ENCODE measurements at places on chromosomes 3 and 15.
A peak's percentile ranks its signal among the peaks of the same experiment; 100 is the strongest.

GRCh38 chr3:126422571-126423091 is 27.9 kb downstream of the CFAP100 start:
- DNase-seq: no peak

- no peak for DNase-seq
These were observed 3.3 kb downstream of the CHL1 start for GRCh38 chr3:199835-200234.

GRCh38 chr3:149004622-149005021 is 13.3 kb downstream of the GYG1 start:
- DNase-seq: no peak

DNA sequence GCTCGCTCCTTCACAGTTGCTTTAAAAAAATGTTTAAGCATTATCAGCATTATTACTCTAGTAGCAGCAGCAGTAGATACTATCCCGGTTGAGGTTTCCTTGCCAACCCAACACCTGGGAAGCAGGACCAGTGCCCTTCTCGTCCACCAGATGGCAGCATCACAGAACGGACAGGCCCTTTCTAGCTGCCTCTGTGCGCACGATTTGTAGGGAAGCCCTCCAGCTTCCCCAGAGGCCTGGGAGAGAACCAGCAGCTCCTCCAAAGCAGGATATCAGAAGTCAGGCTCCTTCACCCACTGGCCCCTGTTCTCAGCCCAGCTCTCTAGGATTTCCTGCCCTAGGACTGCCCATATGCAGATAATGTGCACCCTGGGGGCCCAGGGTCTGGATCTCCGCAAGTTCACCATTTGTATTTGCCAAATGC is 16.8 kb upstream of the ESYT3 start:
- peak; percentile 80 for DNase-seq

DNA sequence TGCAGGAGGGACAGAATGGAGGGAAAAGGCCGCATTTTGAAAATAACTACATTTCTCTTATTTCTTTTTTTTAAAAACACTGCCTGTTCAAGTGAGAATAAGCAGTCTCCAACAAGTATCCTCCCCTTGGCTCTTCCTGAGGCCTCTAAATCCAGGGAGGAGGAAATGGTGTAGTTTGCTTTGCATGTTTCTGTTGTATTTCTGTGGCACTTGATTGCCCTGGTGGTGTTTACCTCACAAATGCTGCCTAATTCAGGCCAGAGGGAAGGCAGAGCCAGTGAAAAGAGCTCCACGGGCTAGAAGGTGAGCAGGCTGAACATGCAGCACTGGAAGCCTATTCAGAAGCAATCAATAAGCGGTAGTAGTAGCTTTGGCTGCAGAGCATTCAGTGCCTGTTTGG is 149.3 kb upstream of the ATP11B start:
- DNase-seq: no peak

GRCh38 chr15:23395030-23395692 is 40.6 kb downstream of the GOLGA8S start:
- peak; percentile 62 for DNase-seq

- no peak for DNase-seq
These were observed 15.3 kb downstream of the SNX1 start for GRCh38 chr15:64110950-64111678.

DNA sequence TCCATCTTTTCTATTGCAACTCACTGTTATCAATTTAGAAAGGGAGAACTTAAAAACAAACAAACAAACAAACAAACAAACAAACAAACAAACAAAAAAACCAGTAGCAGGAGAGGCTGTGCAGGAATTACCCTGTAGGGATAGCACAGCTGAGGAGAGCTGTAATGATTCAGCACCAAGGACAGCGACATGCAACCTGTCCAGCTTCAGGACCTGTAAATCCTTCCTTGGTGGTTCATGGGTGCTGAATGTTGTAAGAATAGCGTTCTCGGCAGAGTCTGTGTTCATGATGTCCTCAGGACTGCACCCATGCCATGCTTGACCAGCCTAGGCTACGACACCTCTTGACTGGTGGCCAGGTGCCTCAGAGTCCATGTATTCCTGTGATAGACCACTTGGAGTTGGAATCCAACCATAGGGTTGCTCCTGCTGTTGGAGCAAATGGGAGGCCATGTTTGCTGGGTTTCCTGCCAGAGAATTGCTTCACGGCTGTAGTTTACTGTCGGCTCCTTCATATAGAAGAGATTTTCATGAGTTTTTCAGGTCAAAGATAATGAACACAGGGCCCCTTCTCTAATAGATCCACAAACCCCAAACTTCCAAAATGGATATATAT is 65.9 kb downstream of the CACNA2D3 start:
- peak; percentile 66 for DNase-seq

DNA sequence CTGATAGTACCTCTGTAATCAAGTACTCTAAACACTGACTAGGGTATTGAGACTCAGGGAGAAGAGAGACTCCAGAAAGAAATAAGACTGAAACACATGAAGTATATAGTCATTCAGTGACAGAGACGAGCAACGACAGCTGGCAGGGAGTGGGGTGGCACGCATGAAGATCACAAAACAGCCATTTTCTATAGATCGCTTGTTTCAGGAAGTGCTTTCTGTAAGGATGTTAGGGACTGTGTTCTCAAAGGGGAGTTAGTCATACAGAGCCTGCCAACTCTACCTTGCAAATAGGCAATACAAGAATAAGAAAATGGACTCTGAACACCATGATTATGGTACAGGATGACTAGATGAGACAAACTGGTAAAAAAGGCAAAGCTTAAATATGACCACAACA is 139.5 kb downstream of the TBL1XR1 start:
- DNase-seq: peak; percentile 13

DNA sequence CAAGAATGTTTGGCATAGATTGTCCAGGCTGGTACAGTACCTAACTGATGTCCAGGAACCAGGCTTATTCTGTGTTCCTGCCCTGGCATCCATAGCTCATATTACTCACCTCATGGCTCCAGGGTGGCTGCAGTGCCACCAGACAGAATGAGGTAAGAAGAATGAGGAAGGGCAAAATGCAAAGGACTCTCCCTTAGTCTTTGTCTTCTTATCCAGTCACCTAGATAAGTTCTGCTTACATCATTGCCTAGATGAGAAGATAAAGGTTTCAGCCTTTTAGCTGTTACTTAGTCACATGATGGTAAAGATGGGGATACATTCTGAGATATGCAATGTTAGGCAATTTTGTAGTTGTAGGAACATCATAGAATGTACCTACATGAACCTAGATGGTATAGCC is 45.8 kb downstream of the CHP1 start:
- no peak for DNase-seq

DNA sequence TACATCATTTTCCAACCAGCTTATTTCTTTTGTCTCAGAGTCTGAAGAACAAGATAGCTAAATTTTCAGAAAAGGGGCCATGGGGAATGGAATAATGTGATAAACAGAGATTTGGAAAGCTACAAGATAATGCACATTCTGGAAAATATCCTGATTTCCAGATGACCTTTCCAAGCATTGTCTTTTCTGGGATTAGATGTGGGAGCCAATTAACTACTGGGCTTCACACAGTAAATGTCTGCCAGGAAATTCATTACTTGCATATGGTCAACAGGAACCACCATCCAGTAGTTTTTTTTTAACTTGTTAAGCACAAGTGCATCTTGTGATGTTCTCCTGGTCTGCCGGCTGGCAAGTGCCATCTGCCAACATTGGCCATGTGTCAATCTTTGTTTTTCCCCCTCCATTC is 131.1 kb upstream of the BFSP2 start:
- DNase-seq: no peak

DNA sequence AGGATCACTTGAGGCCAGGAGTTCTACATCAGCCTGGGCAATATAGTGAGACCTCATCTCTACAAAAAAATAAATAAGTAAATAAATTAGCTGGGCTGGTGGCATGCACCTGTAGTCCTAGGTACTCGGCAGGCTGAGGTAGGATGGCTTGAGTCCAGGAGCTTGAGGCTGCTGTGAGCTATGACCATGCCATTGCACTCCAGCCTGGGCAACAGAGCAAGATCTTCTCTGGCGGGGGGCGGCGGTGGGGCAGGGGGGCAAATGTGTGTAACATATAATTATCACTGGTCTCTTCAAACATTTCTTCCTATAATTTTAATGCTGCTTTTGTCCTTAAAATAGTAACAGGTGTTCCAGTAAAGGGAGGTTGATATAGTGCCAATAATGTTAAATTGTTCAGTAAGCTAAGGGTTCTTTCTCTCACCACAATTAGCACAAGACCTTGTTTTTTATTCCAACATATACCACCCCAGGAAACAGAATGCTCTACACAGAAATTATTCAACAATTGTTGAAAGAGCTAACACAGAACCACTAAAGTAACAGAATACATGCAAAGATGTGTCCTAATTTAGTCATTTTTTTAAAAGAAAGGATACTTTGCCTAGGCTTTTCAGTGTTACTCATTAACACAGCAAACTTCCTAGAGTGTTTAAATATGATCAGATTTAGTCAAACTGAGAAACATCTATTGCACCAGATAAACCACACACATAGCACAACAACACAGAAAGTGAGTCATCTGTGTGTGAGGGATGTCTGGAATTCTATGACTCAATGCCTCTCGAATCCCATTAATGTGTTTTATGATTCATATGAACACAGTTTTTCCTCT is 29.1 kb downstream of the ANKRD28 start:
- DNase-seq: peak; percentile 93

DNA sequence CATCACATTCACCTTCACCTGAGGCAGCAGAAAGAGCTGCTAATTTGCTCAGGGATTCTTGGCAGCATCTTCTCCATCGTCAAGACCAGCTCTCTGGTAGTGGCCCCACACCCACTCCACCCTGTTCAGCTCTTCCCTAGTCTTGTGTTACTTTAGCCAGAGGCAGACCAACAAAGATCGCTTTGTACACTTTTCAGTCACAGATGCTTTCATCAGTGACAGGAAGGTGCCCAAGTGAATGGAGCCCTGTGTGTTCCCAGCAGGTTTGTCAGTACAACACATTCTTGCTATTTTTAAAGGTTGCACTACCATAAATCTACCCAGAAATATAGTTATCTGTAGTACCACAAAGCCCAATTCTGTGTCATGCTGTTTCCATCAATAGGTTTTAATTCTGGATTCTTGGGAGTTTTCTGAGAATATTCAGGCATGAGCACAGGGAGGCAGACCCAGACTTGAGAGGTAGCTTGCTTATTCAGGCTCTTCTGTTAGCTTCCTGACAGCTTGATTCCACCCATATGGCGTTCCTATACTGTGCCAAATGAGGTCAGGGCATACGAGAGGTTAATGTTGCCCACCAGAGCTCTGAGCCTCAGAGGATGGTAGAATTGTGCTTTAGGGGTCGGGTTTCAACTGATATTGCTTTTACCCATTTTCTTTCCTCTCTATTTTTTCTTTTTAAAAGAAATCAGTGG is 109.8 kb upstream of the MANF start:
- peak; percentile 8 for DNase-seq

- peak; percentile 76 for DNase-seq
These were observed 15.2 kb downstream of the GNAI2 start for GRCh38 chr3:50251220-50251619.

DNA sequence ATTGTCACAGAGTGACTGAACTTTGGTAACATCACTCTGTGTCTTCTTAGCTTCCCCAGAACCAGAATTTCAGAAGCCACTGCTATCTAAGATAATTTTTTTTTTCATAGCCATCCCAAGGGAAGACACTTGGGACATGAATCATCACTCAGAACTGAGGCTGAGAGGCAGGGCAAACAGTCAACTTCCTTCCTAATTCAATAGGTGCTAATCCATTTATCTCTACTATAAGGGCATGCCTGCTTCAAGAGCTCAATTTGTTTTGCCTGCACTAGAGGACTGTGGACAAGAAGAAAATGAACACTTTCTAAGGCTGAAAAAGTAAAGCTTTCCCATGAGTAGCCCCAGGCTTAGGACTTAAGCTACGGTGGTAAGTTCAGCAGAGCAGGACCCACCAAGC is 56.7 kb upstream of the MYRIP start:
- DNase-seq: no peak

GRCh38 chr3:149933858-149934257 is 36.8 kb downstream of the PFN2 start:
- no peak for DNase-seq

- no peak for DNase-seq
These were observed 244.1 kb upstream of the SEMA6D start for GRCh38 chr15:47473106-47473725.

GRCh38 chr15:100862162-100862561 is 17.5 kb upstream of the ALDH1A3 start:
- DNase-seq: no peak

- DNase-seq: no peak
These were observed 7.4 kb upstream of the SEMA3B start for GRCh38 chr3:50261505-50261904.

DNA sequence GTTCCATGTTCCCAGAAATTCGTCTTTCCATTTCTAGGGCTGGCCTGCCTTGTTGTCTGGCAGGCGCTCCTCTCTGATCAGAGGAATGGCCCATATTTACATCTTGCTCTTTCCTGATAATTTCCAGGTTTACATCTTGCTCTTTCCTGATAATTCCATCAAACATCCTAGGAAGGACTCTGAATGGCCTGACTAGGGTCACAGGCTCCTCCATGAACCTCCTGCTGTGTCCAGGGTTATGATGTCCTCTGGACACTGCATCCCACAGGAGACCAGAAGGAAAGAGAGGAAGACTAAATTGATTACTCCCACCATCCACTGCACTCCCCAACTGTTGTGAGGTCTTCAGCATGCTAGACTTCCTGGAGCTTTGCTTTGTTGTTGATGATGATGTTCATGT is 75.4 kb downstream of the CLSTN2 start:
- DNase-seq: no peak

DNA sequence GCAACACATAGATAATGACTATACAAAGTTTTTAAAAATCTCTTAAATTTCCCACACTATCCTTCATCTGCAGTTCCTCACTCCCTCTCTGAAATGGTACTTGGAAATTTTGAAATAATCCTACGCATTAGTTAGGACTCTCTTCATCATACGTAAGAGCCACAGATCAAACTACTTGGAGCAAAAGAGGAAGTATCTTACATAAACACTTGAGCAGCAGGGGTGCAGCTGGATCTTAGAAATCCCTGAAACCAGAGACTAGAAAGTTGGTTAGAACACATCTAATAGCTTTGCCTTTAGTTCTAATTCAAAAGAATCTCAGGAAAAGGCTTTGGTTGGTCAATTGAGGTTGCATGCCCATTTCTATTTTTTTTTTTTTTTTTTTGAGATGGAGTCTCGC is 38.8 kb upstream of the ZNF445 start:
- DNase-seq: no peak

- DNase-seq: no peak
These were observed 13.1 kb upstream of the LTF start for GRCh38 chr3:46477756-46478155.

DNA sequence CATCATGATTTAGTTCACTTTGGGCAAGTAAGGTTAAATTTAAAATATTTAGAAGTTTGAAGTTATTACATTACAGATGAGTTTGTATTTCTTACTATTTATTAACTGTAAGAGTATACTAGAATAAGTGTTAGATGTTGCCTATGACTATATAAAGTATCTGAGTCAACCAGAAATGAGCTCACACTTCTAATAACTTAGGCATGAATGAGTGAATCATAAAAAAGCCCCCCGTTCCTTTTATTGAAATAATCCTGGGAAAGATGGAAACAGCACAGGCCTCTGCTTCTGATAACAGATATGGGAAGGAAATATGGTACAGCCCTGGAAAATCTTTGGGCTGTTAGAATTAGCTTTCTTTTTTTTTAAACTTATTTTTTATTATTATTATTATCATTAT is 66.6 kb upstream of the TGFBR2 start:
- DNase-seq: peak; percentile 37

Data from RPMI7951 (cell line).